Activated effector memory CD4-positive, alpha-beta T cell treated with Interleukin-2 at 50 U/mL for 16 hours (primary cell): ENCODE measurements at places on chromosomes 3 and 15.
A peak's percentile ranks its signal among the peaks of the same experiment; 100 is the strongest.

GRCh38 chr15:100763835-100764750 lies 115.5 kb upstream of the ALDH1A3 start:
- DNase-seq: no peak

DNA sequence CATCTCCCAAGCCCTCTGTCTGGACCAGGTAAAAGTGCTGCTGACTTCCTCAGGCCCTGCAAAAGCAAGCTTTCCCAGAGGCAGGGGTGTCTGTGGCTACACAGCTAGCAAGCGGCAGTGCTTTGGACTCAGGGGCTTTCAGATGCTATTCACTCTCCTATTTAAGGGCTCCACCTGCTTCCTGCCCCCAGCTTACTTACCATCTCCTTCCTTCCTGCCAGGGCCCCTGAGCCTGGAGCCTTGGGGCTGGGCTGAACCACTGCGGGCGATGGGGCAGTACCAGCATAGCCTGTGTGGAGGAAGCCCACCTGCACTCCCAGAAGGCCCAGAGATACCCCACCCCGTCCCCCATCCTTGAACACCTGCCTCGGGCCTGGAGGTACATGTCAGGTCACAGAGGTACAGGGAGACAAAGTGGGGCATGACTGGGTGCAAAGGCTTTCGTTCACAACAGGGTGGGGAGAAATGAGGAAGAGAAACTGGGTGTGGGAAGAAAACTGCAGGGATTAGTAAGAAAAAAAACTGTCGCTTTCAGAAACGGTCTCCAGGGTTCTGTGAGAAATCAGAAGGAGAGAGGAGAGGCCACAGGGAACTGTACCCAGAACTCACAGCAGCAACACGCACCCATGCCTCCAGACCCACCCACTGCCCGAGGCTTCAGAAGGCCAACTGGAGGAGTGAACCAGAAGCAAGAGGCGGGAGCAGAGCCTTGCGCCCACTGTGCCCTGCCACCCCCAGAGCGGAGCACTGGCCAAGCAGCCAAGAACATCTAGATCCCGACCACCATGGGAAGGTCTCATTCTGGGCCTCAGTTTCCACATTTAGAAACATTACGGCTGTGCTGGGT lies 49.5 kb downstream of the CCDC12 start:
- peak; percentile 29 for DNase-seq

DNA sequence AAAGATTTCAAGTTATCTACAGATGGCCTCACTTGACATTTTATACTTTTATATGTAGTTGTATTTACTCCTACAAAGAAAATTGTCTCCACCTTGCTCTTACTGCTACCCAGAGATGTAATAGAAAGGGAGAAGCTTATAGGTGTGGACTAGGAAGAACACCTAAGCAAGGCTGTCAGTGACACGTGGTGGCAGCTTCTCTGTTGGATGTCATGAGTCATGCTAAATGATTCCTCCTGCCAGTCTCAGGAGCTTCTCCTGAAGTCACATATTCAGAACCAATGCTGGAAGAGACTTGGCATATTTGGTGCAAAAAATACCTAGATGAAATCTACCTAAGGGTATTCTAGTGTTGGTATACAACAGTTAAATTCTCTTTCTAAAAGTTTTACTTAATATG lies 184.7 kb downstream of the LRRC3B start:
- no peak for DNase-seq

GRCh38 chr3:27392950-27393679 lies 23.9 kb upstream of the NEK10 start:
- DNase-seq: no peak

GRCh38 chr3:9415485-9416138 lies 18.2 kb downstream of the SETD5 start:
- DNase-seq: no peak

DNA sequence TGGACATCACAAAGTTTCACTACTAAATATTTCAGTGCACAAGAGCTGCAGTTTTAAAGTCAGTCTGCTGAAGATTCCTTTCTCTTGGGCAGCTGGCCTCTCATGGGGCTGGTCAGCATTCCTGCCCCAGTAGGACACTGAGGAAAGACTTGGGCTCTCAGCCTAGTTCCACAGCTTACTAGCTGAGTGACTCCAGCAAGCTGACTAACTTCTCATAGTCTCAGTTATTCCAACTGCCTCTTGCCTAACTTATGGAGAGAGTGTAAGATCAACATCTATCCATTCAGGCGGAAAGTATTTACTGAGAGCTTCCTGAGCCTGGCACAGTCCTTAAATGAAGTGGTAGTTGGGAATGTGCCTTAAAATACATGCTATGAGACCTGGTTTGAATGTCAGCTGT lies 27.0 kb downstream of the TM4SF4 start:
- DNase-seq: no peak

- DNase-seq: no peak
These were observed 96.6 kb downstream of the CEMIP start for GRCh38 chr15:80875568-80876347.

DNA sequence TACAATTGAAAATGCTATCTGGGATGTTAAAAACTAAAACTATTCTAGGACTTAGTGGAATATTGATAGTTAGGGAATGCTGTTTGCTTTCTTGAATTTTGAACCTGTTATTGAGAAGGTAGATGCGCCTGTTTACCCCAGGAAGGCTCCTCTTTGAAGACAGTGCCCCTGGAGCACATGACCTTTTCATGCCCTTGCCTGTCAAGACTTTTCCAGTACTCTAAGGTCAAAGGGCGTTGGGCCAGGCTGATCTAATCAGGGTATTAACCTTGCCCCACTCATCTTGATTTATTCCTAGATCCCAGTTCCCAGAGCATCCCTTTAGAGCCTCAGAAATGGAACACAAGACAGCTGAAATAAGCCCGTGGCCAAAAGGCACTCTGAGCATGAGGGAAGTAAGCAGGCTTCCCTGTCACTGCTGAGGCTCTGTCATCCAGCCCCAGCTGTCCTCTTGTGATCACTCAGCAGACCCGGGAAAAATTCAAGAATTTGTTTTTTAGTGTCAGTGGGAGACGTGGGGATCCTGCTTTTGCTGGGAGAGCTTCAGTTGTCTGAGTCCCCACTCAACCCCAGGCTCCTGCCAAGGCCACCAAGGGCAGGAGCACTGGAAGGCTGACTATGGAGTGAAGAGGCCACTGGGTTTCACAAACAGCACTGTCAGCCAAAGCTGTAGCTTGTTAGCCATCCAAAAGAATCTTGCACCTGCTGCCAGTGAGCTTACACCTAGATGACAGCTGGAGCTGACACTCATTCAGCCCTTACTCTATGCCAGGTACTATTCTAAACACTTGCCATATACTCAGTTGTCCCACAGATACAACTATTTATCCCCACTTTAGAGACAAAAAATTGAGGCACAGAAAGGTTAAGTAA lies 169.0 kb downstream of the PGPEP1L start:
- DNase-seq: no peak

DNA sequence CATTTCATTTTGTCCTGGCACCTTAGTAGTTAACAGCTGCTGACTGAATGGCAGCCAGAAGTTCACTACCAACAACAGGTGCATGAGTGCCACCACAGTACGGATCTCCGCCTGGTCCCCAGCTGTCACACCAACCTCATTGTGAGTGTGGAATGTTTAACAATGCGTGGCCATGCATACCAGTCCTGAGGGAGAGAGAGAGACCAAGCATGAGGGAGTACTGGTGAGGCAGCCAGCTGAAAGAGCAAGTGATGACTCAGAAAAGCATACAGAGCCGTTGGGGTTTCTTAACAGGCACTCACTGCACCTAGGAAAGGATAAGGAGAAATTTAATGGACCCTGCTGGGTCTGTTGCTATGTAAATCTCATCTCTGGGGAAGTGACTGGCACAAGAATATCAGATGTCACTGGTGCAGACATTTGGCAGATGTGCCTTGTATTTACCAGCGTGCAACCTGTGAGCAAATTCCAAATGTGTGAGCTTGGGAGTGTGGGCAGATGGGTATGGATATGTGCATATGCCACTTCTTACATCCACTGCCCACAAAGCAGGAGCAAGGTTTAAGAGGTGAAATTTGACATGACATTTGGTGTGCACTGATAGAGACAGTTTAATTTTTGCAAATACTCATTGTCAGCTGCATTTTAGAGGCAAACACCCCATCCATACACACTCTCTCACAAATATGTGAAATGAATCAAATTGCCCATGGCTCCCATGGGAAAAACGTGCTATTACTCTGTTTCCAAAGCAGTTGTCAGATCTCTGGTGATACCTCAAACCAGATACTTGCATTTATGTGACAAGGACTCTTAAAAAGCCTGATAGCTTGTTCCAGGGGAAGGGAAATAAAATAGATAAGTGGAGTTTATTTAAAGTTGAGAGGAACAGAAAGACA lies 245.2 kb upstream of the ARPP21 start:
- DNase-seq: no peak

DNA sequence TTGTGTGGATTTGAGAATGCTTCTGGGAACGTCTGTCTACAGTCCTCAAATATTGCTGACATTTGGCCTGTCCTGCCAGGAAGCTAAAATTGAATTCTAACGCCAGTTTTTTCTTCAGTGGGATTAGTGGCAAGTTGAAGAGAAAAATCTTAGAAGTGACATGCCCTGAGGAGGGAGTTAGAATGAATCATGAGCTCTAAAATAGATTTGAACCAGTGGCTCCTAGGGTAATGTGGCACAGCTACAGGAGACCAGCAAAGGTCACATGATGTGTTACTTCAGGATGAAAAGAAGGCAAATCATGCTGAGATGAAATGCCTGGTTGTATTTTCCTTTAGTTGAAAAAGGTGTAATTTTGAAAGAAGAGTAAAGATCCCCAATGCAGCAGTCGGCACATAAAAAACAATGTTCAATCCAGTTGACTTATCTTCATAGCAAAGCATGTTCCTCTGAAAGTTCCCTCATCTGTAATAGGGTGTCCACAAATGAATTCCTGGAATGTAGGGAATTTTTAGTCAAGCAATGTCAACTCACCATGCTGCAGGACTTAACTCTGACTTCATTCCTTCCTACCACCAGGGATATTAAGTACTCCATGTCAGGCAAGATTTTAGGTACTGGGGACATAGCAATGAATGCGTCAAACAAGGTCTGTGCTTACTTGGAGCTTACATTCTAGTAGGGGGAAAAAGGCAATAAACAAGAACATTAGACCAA lies 171.6 kb downstream of the CADPS start:
- DNase-seq: no peak

GRCh38 chr3:44109771-44110361 lies 131.8 kb upstream of the TOPAZ1 start:
- DNase-seq: no peak

- DNase-seq: no peak
These were observed 946.9 kb downstream of the EPHA3 start for GRCh38 chr3:90054311-90054710.

DNA sequence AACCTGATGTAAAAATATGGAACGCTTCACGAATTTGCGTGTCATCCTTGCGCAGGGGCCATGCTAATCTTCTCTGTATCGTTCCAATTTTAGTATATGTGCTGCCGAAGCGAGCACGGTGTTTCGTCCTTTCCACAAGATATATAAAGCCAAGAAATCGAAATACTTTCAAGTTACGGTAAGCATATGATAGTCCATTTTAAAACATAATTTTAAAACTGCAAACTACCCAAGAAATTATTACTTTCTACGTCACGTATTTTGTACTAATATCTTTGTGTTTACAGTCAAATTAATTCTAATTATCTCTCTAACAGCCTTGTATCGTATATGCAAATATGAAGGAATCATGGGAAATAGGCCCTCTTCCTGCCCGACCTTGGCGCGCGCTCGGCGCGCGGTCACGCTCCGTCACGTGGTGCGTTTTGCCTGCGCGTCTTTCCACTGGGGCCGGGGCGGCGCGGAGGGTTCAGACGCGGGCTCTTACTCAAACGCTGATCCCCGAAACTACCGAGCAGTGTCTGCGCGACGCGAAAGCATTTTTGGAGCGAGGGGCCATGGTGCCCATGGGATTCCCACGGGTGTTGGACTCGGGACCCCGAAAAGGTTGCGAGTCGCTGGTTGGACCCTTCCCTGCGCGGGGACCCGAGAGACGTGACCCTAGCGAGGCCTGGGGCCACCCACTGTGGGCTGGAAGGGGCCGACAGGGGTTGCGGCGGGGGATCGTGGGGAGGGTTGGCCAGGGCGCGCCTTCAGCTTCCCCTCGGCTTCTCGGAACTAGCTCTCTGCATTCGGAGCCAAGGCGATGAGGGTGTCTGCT lies at the start of gene RNU6-1:
Gene RNU6-1, minus strand, starts transcription at position 117 of the 820 bp plus-strand sequence.
- DNase-seq: peak; percentile 95

GRCh38 chr3:106673926-106674569 lies 703.2 kb upstream of the CCDC54 start:
- no peak for DNase-seq

DNA sequence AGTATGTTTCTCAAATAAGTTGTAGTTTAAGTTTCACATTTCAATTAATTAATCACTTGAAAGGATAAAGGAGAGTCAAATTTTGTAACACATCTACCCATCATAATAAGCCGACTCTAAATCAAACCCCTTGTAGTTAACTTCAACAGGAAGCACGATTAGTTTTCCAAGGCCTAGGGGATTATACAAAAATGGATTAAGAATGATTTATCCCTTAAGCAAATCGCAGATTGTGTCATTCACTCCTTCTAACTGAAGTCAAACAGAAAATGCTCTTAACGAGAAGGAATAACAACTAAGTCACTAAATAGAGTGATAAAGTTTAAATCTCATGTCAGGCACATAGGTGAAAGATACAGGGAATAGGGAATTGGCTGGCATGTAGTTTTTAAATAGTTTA lies 792.8 kb downstream of the ZPLD1 start:
- no peak for DNase-seq
